ENCODE measurements at places on chromosomes 2 and 18.

DNA sequence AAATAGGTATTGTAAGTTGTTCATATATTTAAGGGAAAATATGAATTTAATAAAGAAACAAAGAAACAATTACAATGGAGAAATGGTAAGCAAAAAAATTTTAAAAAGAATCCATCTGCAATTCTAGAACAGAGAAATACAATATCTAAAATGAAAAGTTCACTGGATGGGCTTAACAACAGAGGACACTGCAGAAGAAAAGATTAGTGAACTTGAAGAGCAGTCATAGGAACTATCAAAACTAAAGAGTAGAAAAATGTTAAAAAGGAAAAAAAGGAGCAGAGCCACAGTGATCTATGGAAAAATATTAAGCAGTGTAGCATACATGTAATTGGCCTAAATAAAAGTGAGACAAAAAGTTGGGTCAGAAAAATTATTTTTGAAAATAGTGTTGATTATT is 83.5 kb downstream of the ALK start:
- DNase-seq: no peak

DNA sequence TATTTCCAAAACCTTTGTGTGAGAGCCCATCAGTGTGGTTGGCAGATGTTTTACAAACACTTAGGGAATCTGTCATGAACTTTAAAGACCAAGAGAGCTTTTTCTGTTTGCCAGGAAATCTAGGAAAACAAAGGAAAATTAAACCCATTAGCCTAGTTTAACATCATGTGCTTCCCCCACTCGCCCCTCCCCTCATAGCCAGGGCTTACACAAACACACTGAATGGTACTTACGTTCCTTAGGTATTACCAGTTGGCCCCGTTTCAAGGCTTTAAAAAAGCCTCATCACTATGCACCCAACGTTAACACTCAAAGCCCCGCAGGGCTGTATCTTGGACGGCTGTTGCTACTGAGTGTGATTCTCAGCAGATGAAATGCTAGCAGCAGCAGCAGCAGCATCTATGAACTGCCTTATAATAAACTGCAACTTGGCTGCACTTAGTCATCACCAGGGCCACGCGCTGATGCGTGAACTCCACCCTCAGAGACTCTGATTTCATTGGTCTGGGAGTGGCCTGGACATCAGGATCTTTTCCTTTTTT is 20.1 kb upstream of the TTC39C start:
- DNase-seq: no peak

DNA sequence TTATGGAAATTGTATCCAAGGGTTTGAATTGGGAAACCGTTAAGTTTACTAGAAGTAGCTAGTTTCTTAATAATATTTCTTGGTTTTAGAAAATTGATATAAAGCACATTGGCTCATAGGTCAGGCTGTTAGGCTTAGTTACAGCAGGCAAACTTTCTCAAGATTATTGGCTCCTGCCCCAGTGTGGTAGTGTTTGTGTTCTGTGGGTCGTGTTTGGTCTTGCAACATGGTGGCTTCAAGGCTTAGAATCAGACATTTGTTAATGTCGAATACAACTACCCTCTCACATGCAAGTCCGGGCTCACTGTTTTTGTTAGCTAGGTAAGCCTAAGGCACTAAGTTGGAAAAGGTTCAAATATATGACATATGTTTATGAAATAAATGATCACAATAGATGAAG is 19.6 kb downstream of the CERS6 start:
- DNase-seq: no peak

DNA sequence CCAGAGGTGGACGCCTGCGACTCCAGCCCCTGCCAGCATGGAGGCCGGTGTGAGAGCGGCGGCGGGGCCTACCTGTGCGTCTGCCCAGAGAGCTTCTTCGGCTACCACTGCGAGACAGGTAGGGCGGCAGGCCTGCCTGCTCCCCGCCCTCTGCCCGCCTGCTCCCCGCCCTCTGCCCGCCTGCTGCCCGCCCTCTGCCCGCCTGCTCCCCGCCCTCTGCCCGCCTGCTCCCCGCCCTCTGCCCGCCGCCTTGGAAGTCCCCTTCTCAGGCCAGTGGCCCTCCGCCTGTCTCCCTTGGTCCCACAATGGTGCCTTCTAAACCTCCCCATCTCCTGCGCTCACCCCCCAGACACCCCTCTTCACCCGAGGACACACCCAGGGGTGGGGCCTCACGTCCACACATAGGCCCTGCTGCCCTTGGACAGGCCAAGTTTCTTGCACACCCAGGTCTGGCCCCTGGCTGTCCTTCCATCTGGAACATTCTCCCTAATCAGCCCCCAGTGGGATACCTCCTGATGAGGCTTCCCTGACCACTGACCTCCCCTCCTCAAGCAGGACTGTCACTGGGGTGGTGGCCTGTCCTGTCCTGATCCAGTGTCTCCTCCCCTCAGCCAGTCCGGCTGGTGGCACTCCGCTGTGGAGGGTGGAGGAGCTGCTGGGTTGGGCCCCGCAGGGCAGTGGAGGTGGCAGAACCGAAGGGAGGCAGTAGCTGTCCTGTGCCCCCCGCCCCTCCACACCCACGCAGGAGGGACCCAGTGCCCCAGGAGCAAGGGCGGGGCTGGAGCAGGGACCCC is 37.9 kb downstream of the MTERF4 start:
- no peak for DNase-seq

GRCh38 chr2:129761569-129762021 is 217.9 kb upstream of the RAB6C start:
- DNase-seq: no peak

GRCh38 chr2:160376576-160376975 is 117.0 kb downstream of the RBMS1 start:
- no peak for DNase-seq

DNA sequence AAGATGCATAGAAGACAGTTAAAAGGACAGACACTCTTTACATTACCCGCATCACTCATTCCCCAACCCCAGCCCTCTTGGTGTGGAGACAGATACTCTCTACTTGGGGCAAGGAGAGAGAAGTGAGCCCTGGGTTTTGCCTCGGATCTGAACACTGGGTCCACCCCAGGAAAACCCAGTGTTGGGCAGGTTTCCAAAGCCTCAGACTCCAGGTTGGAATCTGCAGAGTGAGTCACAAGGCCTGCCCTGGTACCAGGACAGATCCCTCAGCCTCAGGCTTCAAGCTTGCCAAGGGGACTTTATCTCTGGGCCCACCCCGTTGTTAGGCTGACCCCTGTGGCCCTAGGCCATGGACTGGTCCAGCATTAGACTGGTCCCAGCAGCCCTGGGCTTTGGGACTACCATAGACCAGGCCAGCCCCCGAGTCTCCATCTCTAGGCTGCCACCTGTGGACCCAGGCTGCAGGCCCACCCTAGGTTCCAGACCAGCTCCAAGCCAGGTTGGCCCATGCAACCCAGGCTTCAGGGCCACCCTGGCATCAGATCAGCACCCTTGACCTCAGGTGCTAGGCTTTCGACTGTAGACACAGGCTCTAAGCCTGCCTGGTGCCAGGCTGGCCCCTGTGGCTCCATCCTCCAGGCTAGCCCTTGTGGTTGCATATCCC is 112.8 kb downstream of the GULP1 start:
- DNase-seq: no peak

- DNase-seq: no peak
Measured at GRCh38 chr2:44940732-44941464, 604 bp upstream of the SIX3 start.

- no peak for DNase-seq
Measured at GRCh38 chr2:144370937-144371584, 148.9 kb downstream of the ZEB2 start.

- DNase-seq: no peak
Measured at GRCh38 chr18:12433829-12434540, 26.3 kb downstream of the PRELID3A start.

DNA sequence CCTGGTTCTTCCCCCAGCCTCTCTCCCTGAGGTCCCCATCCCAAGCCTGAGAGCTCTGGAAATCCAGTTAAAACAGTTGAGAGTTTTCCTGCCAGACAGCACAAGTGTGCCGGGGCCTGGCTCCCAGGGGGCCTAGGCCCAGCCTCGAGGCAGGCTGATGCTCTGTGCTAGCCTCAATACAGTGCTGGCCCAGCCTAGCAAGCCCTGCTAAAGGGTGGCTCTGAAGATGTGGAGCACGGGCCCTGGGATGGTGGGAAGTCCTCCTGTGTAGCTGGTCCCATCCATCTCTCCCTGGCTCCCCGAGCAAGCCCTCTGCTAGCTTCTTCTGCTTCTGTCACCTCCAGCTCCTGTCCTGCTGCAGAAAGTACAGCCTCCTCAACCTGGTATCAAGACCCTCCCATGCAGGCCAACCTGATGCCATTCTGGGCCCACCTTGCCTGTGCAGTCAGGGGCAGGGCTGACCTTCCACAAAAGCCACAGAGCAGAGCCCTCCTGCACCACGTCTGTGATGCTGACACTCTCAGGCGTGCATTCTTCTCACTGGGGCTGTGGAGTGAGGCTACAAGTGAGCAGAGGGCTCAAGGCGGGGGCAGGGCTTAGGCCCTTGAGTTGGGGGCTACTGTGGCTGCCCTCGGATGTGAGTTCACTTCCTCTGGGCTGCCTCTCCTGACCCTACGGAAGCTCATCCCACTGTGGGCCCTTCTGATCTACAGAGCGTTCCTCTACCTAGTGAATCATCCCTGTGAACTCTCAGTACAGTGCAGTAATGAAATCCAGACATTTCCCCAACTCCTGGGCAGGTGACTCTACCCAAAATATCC is 60.1 kb upstream of the LAPTM4A start:
- no peak for DNase-seq

GRCh38 chr2:239256350-239256743 is 144.5 kb downstream of the HDAC4 start:
- no peak for DNase-seq

GRCh38 chr2:113245276-113245711 is 33.4 kb downstream of the PAX8 start:
- no peak for DNase-seq
